Aorta (tissue), 5 donors: ENCODE measurements at places on chromosomes 5 and 9. TPM values are rescaled to one million over a fixed set of nuclear protein-coding genes. Genes with fewer than 3 reads are reported as not detected.
A peak's percentile ranks its signal among the peaks of the same experiment; 100 is the strongest.

The ECM2 gene
- total RNA-seq = 65.6 TPM

DNA sequence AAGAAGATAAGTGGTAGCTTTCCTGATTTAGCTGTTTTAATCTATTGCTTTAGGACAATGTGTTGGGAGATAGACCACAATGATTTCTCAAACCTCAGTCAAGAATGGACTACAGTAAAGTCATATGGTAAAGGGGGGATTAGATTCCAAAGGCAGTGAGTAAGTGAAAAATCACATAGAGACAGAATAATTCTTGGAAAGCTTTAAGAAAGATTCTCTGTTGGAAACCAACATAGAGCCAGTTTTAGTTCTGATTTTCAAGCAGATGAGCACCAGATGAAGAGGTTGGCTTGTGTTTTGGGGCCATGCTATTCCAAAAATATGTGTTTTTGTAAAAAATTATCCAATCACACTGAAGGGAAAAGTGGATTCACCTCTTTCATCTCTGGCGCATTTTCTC, 256.8 kb upstream of the RPS23 start:
- no peaks in the 10 kb centered on the region for H3K36me3 ChIP-seq
- H3K27me3 ChIP-seq = no peaks in the 10 kb centered on the region
- no peak for DNase-seq
- H3K4me3 ChIP-seq = no peak overlapping the region

- H3K36me3 ChIP-seq = no peaks in the 10 kb centered on the region
- H3K27ac ChIP-seq = no peak overlapping the region
- H3K27me3 ChIP-seq = no peaks in the 10 kb centered on the region
- no peak overlapping the region for H3K4me3 ChIP-seq
- H3K4me1 ChIP-seq = no peaks in the 10 kb centered on the region
- DNase-seq = no peak
Measured at GRCh38 chr5:127295454-127295853, 4.9 kb downstream of the MEGF10 start.

DNA sequence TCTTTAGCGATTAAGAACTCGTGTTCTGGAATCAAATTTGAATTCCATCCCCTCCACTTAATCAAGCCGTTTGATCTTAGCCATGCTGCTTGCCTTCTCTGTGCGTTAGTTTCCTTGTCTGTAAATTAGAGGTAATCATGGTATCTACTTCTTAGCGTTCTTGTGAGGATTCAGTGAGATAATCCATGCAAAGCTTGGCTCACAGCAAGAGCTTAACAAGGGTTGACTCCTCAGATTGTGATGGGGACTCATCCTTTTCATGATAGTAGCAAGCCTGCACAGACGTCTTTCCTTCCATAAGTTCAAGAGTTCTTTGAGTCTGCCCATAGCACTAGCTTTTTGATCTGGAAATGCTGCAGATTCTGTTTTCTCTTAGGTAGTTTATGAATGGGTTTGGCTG, 72.8 kb downstream of the TRIO start:
- H3K4me3 ChIP-seq = no peak overlapping the region
- H3K27ac ChIP-seq = no peak overlapping the region
- H3K4me1 ChIP-seq = peaks cover 18% of the 10 kb centered on the region

The EDIL3 gene
- total RNA-seq = 205 TPM

The ARL14EPL gene
- not detected for total RNA-seq

The PPP3R2 gene
- not detected for total RNA-seq

GRCh38 chr9:34252670-34253459, 74.0 kb downstream of the UBAP1 start:
- H3K36me3 ChIP-seq = no peaks in the 10 kb centered on the region
- no peaks in the 10 kb centered on the region for H3K27me3 ChIP-seq
- H3K4me3 ChIP-seq = no peak overlapping the region
- no peak overlapping the region for H3K27ac ChIP-seq

DNA sequence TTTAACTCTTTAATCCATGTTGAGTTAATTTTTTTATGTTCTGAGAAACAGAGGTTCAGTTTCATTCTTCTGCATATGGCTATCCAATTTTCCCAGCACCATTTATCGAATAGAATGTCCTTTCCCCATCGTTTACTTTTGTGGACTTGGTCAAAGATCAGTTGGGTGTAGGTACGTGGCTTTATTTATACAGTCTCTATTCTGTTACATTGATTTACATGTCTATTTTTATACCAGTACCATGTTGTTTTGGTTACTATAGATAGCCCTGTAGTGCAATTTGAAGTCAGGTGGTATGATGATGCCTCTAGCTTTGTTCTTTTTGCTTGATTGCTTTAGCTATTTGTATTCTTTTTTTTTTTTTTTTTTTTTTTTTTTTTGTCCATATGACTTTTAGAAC, 462.0 kb downstream of the HTR1A start:
- H3K36me3 ChIP-seq = no peaks in the 10 kb centered on the region
- H3K27me3 ChIP-seq = no peaks in the 10 kb centered on the region
- DNase-seq = no peak
- H3K4me3 ChIP-seq = no peak overlapping the region

- H3K36me3 ChIP-seq = no peaks in the 10 kb centered on the region
- DNase-seq = no peak
- peaks cover 2% of the 10 kb centered on the region for H3K4me1 ChIP-seq
- H3K27me3 ChIP-seq = no peaks in the 10 kb centered on the region
- H3K4me3 ChIP-seq = no peak overlapping the region
Measured at GRCh38 chr5:65769539-65769938, 47.5 kb downstream of the NLN start.

The PLEKHG4B gene
- not detected for total RNA-seq

DNA sequence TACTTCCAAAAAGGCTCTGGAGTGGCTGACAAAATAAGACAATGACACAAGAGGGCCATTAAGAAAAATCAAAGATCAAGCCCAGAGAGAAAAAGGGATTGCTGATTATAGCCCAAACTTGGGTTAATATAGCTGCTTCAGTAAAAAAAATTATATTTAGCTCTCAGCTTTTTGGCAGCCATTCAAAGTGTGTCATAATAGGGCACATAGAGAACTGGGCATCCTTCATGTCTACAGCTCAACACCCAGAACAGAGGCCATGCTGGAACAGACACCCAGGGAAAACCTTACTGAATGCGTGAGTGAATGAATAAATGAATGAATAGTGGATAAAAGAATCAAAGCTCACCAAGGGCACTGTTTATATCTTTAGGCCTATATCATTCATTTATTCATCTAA, 110.1 kb downstream of the SLIT3 start:
- H3K27me3 ChIP-seq = no peaks in the 10 kb centered on the region
- no peak overlapping the region for H3K4me3 ChIP-seq
- H3K27ac ChIP-seq = no peak overlapping the region
- no peak for DNase-seq

DNA sequence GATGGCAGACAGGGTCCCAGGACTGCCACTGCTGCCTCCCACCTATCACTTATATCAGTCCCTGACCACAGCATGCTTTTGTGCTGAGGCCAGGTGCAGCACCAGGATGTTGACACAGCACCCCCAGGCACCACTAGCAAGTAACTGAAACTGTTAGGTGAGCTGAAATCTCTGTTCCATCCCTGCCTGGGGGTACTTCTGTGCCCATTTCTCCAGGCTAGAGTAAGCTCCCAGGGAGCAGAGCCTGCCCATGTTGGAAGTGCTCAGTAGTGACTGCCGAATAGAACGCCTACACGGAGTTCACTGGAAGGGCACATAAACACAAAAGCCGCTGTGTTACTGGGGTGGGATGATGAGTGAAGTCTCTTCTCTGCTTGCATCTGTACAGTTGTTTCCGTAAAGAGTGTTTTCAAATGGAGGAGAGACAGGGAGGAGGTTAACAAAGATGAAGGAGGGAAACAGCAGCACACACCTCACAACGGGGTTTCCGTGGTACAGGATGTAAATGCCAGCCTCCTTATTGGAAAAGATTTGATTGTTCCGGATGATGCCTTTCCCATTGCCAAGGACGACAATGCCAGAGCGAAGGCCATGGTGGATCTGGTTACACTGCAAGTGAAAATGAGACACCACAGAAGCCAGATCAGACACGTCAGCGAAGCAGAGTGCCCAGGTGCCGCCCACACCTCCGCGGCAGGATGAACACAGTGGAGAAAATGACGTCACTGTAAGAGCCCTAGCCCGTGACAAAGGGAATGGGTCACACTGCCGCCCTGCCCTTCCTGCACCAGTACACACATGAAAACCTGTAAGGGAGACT, 43.1 kb downstream of the POLR1E start:
- no peak overlapping the region for H3K27ac ChIP-seq
- H3K4me1 ChIP-seq = no peaks in the 10 kb centered on the region
- H3K36me3 ChIP-seq = no peaks in the 10 kb centered on the region
- no peak overlapping the region for H3K4me3 ChIP-seq
- H3K27me3 ChIP-seq = no peaks in the 10 kb centered on the region

- H3K4me1 ChIP-seq = no peaks in the 10 kb centered on the region
- DNase-seq = no peak
- H3K27ac ChIP-seq = no peak overlapping the region
- H3K36me3 ChIP-seq = no peaks in the 10 kb centered on the region
- H3K27me3 ChIP-seq = no peaks in the 10 kb centered on the region
- no peak overlapping the region for H3K4me3 ChIP-seq
Measured at GRCh38 chr5:72291601-72292000, 28.4 kb downstream of the MRPS27 start.

The BAAT gene
- total RNA-seq = not detected

DNA sequence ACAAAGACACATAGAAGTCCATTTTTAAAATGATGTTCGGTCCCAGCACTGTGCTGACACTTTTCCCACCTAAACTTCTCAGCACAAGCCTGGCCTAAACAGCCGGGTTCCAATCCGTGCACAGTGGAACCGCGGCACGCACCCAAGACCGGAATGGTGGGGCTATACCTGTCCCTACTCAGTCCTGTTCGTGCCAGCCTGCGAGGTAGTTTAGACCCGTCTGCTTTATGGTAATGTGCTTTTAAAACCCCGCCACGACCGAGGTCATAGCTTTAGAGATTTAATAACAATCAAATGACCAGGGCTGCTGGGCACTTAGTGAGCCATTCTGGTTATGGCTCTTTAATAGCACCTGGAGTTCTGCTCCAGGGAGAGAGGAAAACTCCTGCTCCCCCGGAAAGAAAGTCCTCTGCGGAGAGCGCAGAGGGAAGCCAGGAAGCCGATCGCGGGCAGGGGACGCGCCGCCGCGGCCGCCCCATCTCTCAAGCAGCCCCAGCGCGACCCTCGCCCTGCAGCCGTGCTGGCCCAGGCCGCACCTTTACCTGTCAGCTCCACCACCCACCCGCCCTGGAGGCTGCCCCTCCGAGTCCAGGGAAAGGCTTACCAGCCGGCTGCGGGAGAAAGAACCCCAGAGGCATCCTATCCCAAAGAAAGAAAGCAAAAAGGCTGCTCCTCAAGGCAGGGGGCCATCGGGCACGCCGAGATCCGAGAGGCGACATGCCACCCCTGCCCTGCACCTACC, 511 bp downstream of the ARL15 start:
- H3K4me3 ChIP-seq = peak overlapping the region; percentile 69
- H3K4me1 ChIP-seq = no peaks in the 10 kb centered on the region
- no peaks in the 10 kb centered on the region for H3K36me3 ChIP-seq

- H3K36me3 ChIP-seq = no peaks in the 10 kb centered on the region
- H3K4me1 ChIP-seq = no peaks in the 10 kb centered on the region
- DNase-seq = peak; percentile 88
Measured at GRCh38 chr5:139561655-139562451, 714 bp downstream of the UBE2D2 start.

The TMEM174 gene
- total RNA-seq = not detected

The PTPN3 gene
- 7.8 TPM for total RNA-seq

The GABRA1 gene
- not detected for total RNA-seq

GRCh38 chr9:87713988-87714330, 12.0 kb upstream of the CTSL start:
- H3K27ac ChIP-seq = no peak overlapping the region
- no peak overlapping the region for H3K4me3 ChIP-seq
- H3K27me3 ChIP-seq = no peaks in the 10 kb centered on the region
- DNase-seq = no peak

DNA sequence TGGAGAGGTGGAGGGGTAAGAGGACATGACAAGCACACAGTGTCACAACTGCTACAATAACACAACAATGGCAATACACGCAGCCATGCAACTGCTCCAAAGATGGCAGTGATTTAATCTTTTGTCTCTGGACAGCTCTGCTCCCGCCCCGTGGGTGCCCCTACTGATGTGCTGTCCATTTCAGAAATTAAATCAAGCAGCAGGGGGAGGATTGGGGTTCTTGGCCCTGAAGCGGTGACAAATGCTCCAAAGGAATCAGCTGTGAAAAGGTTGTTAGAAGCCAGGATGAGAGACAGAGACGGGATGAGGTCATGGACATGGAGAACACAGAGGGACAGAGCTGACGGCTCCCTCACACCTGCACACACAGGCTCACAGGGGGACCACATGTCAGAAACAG, 22.6 kb downstream of the CNTFR start:
- H3K4me3 ChIP-seq = no peak overlapping the region
- H3K27ac ChIP-seq = no peak overlapping the region
- no peaks in the 10 kb centered on the region for H3K36me3 ChIP-seq
- H3K4me1 ChIP-seq = no peaks in the 10 kb centered on the region
- no peak for DNase-seq
- H3K27me3 ChIP-seq = no peaks in the 10 kb centered on the region

The KIF2A gene
- 33.9 TPM for total RNA-seq

DNA sequence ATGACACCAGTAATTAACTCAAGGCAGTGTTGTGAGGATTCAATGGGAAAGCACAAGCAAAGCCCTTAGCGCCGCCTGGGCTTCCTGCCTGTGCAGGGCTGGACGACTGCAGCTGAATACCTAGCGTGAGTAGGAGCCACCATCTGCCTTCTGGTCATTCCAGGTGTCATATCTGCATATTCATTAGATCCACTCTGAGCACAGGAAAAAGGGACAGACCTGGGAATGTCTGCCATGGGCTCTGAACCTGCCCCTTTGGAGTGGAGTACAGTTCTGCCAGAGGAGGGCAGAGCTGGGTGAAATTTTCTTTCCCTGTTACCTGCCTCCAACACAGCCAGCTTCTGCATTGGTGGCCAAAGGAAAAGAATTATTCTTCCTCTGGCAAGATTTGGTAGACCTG, 298.8 kb downstream of the NSG2 start:
- no peaks in the 10 kb centered on the region for H3K27me3 ChIP-seq
- H3K4me1 ChIP-seq = no peaks in the 10 kb centered on the region
- H3K27ac ChIP-seq = no peak overlapping the region

- H3K27me3 ChIP-seq = no peaks in the 10 kb centered on the region
- no peak overlapping the region for H3K27ac ChIP-seq
- no peaks in the 10 kb centered on the region for H3K36me3 ChIP-seq
- no peak overlapping the region for H3K4me3 ChIP-seq
Measured at GRCh38 chr9:33287087-33287490, 3.2 kb upstream of the NFX1 start.

DNA sequence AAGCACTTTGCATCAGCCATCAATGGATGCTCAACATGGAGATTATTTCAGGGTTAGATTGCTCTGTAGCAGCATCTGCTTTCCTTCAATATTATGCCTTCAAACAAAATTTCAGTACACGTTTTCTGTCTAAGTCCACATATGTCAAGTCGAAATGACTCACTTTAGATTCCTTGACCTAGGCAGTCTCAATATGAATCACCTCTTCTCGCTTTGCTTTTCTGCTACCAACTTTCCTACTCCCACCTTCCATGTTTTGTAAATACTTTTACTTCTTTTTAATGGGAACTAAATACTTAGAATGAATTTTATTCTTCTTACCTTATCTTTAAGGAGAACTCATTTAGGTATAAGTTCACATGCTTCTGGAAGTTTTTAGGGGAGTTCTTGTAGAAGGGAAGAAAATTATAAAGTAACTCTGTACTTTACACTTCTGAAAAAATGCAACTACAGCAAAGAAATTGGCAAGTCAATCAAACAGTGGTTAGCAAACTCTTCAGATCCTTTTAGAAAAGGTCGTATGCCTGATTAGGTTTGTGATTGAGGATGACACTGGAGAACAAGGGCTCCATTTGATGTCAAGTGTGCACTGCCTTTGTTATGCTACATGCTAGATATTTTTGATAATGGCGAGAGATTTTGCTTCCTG, 478.5 kb upstream of the SMARCA2 start:
- DNase-seq = no peak
- no peak overlapping the region for H3K27ac ChIP-seq
- H3K36me3 ChIP-seq = no peaks in the 10 kb centered on the region
